ENCODE measurements at places on chromosomes 16 and 17.
A peak's percentile ranks its signal among the peaks of the same experiment; 100 is the strongest.

- DNase-seq, result no peak
Measured at GRCh38 chr17:42311240-42312034, 23.1 kb downstream of the STAT5A start.

DNA sequence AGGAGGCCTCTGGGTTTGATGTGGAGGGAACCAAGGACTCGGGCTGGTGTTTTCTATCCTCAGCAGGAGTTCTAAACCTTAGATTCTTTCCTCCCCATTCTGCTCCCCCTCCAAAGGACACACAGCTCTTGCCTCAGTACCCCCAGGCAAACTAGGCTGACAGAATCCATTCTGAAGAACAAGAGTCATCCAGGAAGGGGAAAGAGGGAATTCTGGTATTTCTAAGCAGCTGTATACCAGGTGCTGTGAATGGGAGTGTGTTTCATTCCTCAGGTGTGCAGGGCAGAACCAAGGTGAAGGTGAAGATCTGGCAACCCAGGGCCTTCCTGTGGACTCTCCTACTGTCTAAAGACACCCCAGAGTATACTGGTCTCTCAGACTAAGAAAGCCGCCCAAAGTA, 4.1 kb downstream of the INPP5K start:
- no peak for DNase-seq

- no peak for DNase-seq
Measured at GRCh38 chr17:49365667-49366066, 3.6 kb upstream of the ZNF652 start.

- DNase-seq, result no peak
Measured at GRCh38 chr16:56558024-56558747, 6.7 kb upstream of the MT4 start.

- no peak for DNase-seq
Measured at GRCh38 chr16:11057711-11058345, 113.5 kb downstream of the CLEC16A start.

- no peak for DNase-seq
Measured at GRCh38 chr16:17503331-17503730, 32.6 kb upstream of the XYLT1 start.

- DNase-seq, result no peak
Measured at GRCh38 chr17:52237151-52237550, 78.6 kb upstream of the CA10 start.

- peak; percentile 51 for DNase-seq
Measured at GRCh38 chr17:58487589-58488427, at the start of gene HSF5. HSF5 (minus strand) TSS chr17:58488408; CDS start chr17:58488274, 134 bp downstream.

DNA sequence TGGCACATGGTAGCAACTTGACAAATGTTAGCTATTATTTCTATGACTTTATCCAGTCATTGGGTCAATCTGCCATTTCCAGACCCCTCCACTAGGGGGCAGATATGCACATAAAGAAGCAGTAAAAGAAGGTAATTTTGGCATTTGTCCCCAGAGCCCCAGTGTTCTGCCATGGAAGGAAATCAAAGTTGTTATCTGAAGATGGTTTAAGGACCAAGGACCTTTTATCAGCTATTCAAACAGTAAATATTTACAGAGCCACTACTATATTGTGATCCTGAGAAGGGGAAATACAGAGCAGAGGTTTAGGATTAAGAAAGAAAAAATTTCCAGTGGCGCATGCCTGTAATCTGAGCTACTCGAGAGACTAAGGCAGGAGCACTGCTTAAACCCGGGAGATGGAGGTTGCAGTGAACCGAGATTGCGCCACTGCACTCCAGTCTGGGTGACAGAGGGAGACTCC, 20.0 kb downstream of the TRAF4 start:
- DNase-seq, result peak; percentile 65

DNA sequence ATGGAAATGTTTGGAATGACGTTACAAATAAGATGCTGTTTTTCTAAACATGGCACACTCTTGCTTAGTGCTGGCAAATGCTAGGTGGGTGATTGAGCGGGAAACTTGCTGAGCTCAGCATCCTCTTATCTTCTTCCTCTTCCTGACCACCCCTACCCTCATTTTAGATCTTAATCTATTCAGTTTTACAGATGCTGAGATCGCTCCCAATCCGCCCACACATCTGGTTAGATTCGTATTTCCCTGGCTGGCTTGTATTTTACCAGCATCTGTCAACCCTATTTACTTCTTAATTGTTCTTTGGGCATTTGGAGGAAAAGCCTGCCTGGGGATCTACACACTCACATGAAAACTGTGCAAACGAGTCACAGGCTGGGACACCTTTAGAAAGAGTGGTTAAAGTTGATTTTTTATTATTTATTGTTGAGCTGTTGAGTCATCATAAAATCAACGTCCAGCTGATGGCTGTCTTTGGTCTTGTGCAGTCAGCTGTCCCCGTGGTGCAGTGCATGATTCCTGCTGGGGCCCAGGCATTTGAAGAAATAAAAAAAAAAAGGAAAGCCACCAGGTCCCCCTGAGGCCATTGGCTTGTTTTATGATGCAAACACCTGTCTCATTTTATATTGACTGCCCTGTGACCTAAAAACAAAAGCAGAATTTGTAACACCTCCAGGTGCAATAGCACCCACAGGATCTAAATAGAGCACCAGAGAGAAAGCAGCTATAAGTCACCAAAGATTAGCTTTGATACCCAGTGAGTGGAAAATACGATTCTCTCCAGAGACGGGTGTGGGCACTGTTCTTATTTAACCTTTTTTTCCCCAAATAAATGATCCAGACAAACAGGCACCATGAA, 258.6 kb downstream of the HS3ST3B1 start:
- no peak for DNase-seq

- DNase-seq, result no peak
Measured at GRCh38 chr17:50841949-50842354, 6.6 kb downstream of the WFIKKN2 start.

GRCh38 chr17:63571632-63572310, 21.5 kb downstream of the DCAF7 start:
- DNase-seq, result no peak

GRCh38 chr17:79355165-79355564, 255.7 kb downstream of the RBFOX3 start:
- DNase-seq, result no peak

DNA sequence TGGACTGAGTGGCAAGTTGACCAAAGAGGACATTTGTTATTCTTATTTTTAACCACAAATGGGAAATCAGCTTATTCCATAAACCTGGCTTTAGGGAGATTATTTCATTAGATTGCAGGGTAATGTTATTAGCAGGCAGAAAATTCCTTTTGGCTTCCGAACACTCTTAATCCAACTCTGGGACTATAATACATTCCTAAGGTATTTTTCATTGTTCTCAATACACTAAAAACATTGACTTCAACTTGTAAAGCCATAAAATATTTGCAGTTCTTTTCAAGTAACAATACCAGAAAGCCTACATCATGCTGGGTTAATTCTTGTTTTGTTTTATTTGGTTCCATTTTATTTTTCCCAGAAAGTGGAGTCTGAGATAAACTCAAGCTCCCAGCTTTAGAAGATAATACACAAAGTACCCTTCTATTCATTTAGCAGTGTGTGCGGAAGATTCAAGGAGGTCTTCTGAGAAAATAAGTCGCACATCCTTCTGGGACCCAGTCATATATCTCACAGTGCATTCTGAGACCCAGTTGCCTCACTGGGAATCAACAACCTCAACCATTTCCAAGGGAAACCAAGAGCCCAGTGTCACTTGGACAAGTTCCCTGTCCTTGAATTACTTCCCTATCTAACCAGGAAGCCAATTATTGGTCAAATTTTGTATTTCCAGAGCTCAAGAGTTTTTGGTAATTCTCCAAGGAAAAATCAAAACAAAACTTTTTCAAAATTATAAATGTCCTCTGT, 389.6 kb upstream of the DYNLRB2 start:
- no peak for DNase-seq

- DNase-seq, result no peak
Measured at GRCh38 chr16:86031141-86031678, 132.2 kb downstream of the IRF8 start.

- no peak for DNase-seq
Measured at GRCh38 chr16:26139091-26139490, 447.3 kb downstream of the HS3ST4 start.

DNA sequence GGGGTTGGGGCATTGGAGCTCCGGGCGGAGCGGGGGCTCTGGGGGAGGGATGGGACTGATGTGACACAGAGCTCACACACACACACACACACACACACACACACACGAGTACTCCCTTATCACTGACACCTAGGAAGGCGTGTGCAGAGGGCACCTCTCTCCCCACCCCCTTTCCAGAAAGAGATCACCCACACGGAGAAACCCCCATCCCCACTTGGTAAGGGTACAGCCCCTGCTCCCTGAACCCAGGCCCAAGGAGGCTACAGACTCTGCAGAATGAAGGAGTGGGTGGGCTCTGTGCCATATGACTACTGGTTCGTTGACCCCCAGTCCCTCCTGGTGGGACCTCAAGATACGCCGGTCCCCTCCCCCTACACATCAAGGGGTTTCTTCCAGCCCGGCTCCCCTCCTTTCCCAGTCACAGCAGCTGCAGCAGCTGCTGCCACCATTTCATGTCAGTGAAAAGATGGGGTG, 8.7 kb upstream of the ARHGAP23 start:
- no peak for DNase-seq

GRCh38 chr16:19711643-19712042, 6.4 kb downstream of the KNOP1 start:
- no peak for DNase-seq

DNA sequence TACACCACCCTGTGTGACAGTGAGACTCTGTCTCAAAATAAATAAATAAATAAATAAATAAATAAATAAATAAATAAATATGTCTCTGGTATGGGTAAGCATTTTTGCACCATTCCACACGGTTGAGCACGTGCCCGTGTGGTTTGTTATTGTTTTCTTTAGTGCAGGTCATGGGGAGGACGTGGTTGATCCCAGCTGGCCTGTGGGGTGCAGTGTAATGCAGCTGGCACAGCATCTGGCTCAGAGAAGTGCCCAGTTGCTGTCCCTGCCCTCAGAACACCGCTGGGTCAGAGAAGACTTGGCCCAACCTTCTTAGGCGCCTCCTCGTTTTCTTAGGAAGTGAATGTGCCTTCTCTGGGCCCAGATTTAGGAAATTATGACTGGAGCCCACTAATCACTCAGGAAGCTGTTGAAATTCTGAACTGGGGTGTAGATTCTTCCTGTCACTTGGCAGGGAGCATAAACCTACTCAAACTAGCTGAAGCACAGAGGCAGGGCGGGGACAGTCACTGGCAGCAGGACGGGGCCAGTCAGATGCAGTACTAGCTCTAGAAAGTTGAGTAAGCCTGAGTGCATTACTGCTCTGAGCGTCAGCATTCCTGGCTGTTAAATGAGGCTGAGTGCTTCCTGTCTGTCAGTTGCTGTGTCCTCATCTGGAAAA, 85.9 kb downstream of the SNX29 start:
- no peak for DNase-seq

GRCh38 chr16:86597126-86597879, 19.0 kb downstream of the FOXL1 start:
- DNase-seq, result no peak

DNA sequence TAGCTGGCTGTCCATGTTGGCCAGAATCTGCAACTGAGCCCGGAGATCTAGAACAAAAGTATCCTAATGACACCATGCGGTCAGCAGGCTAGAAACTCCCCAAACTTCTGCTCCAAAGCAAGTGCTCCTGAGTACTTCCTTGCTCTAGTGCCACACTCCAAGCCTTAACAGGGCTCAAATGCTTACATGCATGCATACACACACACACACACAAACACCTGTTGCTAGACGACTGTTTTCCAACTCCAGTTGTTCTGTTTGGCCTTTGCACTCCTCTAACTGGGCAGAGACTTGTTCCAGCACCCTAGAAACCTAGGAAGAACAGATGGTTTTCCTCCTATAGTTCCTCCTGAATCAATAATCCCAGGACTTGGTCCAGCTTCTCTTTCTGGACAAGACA, 7.7 kb upstream of the ALDOC start:
- DNase-seq, result no peak

- no peak for DNase-seq
Measured at GRCh38 chr17:14144508-14144907, 75.2 kb downstream of the COX10 start.

GRCh38 chr17:57114085-57114673, 29.1 kb downstream of the AKAP1 start:
- DNase-seq, result peak; percentile 22
